ENCODE measurements at places on chromosomes 13 and 19. TPM values are rescaled to one million over a fixed set of nuclear protein-coding genes. Genes with fewer than 3 reads are reported as not detected.

The SLC25A42 gene
- 4.9 TPM for total RNA-seq

The KPTN gene
- total RNA-seq: 3.2 TPM

The ZNF729 gene
- not detected for total RNA-seq

The GJB6 gene
- total RNA-seq: not detected

The NFIX gene
- 45.6 TPM for total RNA-seq

The DPF1 gene
- not detected for total RNA-seq

The PRR20B gene
- not detected for total RNA-seq

The C2CD4C gene
- not detected for total RNA-seq

The ZNF837 gene
- 0.35 TPM for total RNA-seq

The ADGRE3 gene
- not detected for total RNA-seq

The CGB5 gene
- not detected for total RNA-seq

The SH2D3A gene
- not detected for total RNA-seq

The PCCA gene
- 38.9 TPM for total RNA-seq

Measured in smooth muscle cell of the coronary artery (primary cell).